GM19239 (cell line): ENCODE measurements at places on chromosomes 1 and 21.

GRCh38 chr1:59367301-59368007 lies 70.6 kb downstream of the FGGY start:
- DNase-seq: no peak

DNA sequence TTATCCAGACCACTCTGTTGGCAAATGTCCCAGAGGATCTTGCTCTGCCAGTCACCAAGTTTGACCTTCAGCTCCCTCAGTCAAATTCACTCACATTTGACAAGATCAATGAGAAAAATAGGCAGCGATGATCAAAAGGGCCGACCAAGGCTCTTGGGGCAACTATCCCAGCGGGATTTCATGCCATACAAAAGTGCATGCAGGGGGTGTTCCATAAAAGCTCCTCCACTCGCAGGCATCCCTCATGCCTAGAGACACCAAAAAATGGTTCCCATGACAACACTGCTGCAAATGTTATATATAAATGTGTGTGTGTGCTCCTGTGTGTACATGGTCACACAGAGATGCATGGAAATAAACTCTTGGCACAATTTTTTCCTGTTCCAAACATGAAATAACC lies 16.2 kb upstream of the EIF4G3 start:
- no peak for DNase-seq

GRCh38 chr1:41807390-41807789 lies 111.3 kb downstream of the HIVEP3 start:
- DNase-seq: no peak

GRCh38 chr1:205098242-205098641 lies 14.0 kb upstream of the TMEM81 start:
- no peak for DNase-seq

- DNase-seq: no peak
Observed at GRCh38 chr1:245878585-245878984, 628.5 kb downstream of the SMYD3 start.

DNA sequence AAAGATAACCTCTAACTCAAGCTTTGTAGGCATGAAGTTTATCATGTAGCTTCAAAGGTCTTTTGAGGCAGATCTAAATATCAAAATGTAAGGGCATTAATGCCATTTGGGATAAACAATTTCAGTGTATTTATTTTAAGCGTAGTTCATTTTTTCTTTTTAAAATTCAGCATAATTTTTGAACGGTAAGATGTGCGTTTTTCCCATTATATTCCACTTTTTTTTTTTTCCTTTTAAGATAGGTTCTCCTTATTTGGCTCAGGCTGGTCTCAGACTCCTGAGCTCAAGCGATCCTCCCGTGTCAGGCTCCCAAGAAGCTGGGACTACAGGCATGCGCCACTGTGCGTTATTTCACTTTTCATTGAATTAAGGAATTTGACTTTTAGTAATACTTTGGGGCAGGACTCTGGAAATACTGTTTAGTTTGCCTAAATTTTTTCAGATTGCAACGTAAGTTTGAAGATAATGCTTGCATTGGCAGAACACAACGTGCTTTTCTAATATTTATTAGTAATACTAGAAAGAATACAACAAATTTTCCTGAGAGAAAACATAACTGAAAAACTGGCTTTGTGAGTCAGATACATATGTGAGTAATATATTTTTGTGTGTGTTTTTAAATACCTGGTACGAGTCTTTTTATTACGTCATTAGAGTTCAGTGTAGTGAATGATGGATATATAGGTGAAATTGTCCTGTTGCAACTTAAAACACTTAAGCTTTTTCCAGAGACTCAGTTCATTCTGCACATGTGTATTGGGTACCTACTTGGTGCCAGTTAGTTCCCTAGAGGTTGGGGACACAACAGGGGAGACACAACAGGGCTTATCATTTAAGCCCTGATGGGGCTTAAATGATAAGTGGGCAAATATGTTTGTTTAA lies 2.2 kb downstream of the RALGPS2 start:
- no peak for DNase-seq

DNA sequence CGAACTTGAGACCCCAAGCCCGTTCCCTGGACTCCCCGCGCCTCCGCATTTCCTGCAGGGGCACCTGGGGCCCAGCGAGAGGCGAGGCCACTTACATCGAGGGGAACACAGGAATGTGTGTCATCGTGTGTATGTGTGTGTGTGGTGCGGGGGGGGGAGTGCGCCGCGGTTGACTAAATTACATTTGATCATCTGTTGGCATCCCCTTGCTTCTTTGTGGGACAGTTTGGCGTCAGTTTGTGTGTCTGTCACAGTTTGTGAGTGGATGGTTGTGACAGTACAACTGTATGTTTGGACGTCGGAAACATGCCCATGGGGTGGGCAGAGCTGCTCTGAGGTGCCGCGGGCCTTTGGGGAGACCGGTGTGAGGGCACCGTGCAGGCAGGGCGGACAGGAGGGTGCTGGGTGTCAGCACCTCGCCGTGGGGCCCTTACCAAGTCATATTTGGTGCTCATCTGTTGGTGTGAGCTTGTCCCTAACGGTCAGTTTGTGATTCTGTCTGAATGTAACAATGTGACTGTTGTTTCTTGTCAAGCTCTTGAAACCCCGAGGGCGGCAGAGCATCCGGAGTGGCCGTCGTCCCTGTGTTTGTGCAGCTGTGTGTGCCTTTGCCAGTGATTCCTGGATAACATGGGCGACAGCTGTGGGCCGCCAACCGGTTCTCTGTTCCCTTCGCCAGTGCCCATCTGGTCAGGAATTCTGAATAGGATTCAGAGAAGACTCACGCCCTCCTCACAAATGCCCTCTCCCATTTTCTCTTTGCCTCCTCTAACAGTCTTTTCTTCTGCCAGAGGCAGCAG lies 899 bp downstream of the OPRD1 start:
- no peak for DNase-seq

DNA sequence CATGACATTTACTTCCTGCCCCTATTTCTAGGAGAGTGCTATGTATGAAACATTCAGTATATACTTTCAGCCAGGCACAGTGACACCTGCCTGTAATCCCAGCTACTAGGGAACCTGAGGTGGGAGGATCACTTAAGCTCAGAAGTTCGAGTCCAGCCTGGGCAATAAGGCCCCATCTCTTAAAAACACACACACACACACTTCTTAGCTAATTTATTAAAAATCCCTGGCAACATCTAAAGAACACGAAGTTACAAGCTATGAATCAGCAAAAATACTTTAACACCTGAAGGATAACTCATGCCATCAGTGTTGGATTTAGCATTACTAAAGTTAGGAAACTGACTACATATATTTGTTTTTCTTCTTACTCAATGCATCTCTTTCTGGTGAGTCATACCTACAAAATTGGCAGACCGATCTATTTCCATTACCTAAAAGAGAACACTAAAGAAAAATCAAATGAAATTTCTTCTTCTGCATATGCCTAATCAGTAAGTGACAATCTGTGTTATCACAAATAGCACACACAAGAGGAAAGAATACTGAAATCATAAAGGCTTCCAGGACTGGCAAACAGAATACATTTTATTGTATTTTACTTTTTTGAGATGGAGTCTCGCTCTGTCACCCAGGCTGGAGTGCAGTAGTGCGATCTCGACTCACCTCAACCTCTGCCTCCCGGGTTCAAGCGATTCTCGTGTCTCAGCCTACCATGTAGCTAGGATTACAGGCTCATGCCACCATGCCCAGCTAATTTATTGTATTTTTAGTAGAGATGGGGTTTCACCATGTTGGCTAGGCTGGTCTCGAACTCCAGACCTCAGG lies 41.4 kb downstream of the RNF115 start:
- no peak for DNase-seq

GRCh38 chr1:40140211-40140973 lies 20.8 kb upstream of the RLF start:
- no peak for DNase-seq

- DNase-seq: no peak
Observed at GRCh38 chr1:93609536-93609935, 72.1 kb downstream of the BCAR3 start.

GRCh38 chr1:62377043-62377562 lies 57.9 kb upstream of the KANK4 start:
- DNase-seq: no peak

GRCh38 chr1:219574484-219575087 lies 38.3 kb downstream of the ZC3H11B start:
- no peak for DNase-seq

- no peak for DNase-seq
Observed at GRCh38 chr21:31727181-31727580, 4.7 kb downstream of the SCAF4 start.

DNA sequence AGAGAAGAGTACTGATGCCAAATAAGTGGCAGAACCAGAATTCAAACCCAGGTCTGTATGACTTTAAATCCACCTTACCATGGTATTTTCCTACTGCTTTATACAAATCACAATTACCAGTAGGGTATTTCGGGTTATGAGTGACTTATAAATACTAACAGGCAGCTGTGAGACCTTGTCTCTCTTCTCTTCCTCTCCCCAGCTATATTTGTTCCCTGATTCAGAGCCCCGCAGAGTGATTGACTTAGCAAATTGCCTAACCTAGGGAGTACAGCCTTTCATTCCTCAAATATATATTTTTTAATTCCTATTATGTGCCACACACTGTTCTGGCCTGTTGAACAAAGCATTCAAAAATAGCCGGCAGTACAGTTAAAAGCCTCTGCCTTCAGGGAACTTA lies 168.0 kb downstream of the CLEC20A start:
- no peak for DNase-seq

DNA sequence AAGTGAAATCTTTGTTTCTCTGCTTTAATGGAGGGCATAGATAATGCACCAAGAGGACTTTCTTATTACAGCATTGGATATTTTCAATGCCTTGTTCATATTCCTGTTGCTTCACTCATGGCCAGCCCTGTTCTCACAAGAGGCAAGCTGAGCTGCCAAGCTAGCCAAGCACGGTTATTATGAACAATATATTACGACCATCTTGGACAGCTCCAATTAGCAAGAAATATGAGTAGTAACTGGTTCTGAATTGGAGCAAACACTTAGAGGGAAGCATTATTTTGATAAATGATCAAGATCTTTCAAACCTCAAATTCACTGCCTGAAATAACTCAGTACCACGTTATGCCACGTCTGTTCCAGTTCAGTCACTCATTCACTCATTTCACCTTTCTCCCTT lies 159.8 kb downstream of the SETD4 start:
- no peak for DNase-seq

- DNase-seq: no peak
Observed at GRCh38 chr1:61419657-61420056, 305.3 kb downstream of the TM2D1 start.

GRCh38 chr1:22171951-22172715 lies 29.2 kb upstream of the WNT4 start:
- DNase-seq: no peak

- no peak for DNase-seq
Observed at GRCh38 chr1:70112838-70113237, 92.5 kb downstream of the LRRC40 start.

GRCh38 chr1:3247521-3248121 lies 178.6 kb downstream of the PRDM16 start:
- no peak for DNase-seq

GRCh38 chr1:238592621-238593020 lies 701.9 kb upstream of the ZP4 start:
- DNase-seq: no peak

DNA sequence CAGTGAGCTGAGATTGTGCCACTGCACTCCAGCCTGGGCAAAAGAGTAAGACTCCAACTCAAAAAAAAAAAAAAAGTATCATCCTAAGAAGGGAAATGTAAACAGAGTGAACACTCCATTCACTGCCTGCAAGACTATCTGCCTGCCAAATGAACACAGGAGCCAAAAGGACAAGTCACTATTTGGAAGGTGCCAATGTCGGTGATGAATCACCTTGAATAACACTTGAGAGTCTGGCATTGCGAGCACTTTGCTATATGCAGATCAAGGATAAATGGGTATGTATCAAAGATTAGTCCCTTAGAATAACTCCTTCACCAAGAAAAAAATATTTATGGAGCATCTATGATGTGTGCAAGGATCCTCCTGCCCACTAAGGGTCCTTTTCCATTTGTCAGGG lies 6.6 kb downstream of the UBR4 start:
- no peak for DNase-seq
